Heart right ventricle (tissue), 16 donors: ENCODE measurements at places on chromosomes 5 and 9.

- no peak for DNase-seq
Measured at GRCh38 chr9:131554843-131555351, 9.6 kb downstream of the PRRT1B start.

- DNase-seq, result no peak
Measured at GRCh38 chr5:52554293-52554692, 233.4 kb upstream of the ITGA1 start.

DNA sequence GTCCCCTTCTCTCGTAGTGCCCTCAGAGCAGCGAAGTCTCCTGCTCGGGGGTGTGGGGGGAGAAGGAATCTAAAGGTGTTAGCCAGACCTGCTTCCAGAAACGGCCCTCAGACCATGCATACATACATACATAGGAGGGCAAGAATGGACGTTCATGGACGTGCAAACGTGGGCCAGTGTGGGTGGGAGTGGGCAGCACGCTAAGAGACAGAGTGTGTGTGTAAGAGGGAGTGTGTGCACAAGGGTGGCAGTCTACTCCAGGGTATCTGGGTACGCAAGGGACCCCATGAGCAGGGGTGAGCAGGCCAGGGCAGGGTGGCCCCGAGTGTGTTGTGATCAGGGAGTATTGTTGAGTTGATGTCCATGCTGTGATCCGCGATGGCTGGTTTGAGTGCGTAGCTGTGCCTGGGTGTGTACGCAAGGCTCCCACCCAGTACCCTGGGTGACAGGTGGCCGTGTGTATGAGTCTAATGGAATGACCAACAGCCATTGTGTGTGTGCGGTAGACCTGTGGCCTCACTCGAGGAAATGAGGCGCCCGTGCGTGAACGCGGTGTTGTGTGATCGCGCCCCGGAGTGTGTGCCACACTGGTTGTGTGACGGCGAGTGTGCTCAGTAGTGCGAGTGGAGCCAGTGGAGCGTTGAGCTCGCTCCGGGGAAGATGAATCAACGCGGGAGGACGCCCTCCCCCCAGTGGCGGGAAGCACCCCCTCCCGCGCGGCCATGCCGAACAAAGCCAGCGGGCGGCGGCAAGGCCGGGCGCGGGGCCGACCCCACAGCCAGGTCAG is 826 bp downstream of the GPRIN1 start:
- DNase-seq, result no peak

DNA sequence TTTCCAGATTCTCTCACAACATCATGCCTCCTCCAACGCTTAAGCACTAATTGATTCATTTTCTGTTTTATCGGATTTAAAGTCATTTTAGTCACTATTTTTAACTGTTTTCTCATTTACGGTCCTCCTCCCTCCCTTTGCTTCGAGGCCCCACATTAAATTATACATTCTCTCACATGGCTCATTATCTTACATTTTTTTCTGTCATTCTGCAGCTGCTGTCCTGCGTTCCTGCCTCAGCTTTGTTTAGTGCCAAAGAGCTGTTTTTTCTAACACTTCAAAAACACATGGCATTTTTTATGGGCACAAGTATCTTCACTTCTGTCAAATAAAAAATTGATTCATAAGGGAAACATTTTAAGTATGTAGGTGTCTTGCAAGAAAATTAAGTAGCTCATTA is 130.1 kb upstream of the FST start:
- no peak for DNase-seq

DNA sequence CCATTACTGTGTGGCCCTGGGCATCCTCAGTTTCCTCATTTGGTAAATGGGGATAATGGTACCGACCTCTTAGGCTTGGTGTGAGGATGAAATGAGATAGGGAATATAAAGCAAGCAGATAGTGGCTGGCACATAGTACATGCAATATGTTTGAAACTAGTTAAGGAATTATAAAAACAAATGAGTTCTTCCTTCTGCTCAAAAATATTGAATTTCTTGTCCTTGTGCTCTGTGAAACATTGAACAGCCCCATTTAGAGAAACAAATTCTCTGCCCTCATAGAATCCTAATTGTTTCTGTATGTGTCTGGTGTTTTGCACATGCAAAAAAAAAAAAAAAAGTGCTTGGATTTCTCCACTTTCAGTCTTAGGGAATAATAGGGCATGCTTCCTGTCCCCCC is 39.7 kb downstream of the PTCD2 start:
- DNase-seq, result no peak

DNA sequence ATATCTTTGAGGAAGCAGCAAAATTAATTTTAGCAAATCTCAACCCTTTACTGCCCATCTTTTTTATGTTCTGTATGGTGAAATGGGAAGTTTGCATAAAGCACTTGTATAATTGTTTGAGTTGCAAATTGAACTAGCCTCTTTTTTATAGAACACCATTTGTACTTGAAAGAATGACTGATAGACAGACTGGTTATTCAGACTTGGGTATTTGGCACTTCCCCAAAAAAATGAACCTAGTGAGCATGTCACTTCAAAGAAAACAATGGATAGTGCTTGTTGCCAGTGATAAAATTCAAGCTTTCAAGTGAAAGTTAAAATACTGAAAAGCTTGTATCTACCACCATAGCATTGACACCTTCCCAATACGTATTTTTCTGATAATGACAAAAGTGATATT is 115.8 kb downstream of the ERCC6L2 start:
- DNase-seq, result no peak

DNA sequence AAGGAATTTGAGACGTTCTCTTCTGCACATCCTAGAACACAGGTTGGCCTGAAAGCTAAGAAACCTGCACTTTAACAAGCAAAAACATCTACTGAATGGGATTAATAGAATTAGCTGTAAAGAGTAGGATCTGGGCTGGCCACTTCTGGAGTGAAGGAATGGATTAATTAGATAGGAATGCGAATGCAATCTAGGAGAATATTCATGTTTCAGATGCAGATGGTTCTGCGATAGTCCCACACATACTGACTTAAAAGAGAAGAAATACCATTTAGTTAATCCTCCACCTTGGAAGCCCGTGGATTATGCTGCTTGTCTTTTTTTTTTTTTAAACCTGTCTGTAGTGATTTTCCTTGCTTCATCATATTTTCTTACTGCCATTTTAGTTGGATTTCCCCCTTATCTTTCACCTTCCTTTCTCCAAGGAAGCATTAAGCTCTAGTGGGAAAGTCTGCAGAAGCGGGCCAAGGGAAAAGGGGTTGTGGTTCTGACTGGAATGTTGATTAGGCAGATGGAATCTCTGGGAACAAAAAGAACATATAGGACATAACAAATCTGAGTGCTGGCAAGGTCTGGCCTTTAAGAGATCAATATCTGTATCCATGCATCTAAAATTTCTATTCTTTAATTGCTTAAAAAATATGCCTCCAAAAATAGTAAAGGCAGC is 152.4 kb downstream of the ALDH1A1 start:
- no peak for DNase-seq

DNA sequence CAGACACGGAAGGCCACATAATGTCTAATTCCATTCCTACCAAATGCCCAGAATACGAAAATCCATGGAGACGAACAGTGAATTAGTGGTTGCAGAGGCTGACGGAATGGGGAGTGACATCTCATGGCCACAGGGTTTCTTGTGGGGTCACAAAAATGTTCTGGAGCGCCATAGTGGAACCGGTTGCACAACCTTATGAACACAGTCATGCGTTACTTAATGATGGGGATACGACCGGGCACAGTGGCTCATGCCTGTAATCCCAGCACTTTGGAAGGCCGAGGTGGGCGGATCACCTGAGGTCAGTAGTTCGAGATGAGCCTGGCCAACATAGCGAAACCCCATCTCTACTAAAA is 26.0 kb upstream of the TTLL11 start:
- DNase-seq, result no peak

- DNase-seq, result no peak
Measured at GRCh38 chr5:111735583-111736270, 21.3 kb downstream of the NREP start.

- DNase-seq, result peak; percentile 54
Measured at GRCh38 chr5:6455571-6456200, 7.0 kb downstream of the UBE2QL1 start.

DNA sequence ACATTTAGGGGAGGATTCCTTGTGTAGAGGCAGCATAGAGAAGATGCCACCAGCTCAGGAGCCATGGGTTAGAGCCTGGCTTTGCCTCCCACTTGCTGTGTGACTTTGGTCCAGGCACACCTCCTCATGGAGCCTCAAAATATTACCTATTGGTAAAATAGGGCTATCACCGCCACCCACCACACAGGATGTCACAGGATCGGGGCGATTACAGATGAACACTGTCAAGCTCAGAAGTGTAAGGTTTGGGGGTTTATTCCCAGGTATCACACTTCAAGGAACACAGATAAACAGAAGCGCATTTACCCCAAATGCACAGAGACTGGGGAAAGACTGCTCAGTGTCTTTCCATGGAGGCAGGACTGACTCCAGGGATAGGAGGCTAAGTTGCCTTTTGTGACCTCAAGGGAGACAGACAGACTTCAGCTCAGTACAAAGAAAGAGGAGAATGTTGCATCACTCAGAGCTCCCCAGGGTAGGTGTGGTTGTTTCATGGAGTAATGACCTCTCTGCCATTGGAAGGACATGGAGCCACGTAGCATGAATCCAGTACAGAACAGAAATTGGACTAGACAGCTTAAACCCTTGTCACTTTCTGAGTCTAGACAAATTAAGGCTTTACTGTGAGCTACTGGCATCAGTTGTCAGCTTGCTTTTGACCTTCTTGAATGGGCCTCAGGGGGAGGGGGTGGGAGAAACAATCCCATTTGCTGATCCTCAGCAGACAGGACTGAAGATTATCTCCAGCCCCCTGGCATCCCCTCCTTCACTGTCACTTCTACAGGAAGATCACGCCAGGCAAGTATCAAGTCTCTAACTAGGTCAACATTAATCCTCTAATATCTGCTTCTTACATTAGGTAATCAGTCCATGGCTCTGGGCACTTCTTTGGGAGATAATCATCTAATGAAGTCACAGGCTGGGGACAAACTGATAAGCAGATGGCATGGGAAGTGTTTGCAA is 6.5 kb downstream of the TRAF1 start:
- no peak for DNase-seq

GRCh38 chr9:110512817-110513216 is 66.7 kb downstream of the SVEP1 start:
- DNase-seq, result no peak

DNA sequence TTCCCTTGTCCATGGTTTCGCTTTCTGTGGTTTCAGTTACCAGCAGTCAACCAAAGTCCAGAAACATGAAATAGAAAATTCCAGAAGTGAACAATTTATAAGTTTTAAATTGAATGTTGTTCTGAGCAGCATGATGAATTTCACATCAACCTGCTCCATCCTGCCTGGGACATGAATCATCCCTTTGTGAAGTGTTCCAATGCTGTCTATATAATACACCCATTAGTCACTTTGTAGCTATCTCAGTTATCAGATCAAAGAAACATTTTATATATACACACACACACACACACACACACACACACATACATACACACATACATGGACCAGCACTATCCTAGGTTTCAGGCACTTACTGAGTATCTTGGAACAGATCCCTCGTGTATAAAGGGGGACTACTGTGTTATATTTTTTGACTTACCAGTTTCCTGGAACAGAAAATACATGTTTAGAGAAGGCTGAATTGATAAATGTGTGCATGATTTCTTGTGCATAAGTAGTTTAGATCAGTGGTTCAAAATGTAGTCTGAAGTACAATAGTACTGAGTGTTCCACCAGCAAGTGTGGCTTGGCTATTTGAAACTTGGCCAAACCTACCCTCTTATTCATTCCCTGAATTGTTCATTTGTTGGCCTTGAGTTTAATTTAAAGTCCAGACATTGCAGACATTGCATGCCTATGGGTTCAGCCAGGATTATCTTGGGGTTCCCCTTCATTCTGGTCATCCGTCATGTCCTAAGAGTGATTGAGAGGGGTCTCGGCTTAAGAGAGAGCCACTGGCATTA is 510.0 kb downstream of the GADD45G start:
- DNase-seq, result no peak

- DNase-seq, result no peak
Measured at GRCh38 chr5:27814983-27815382, 776.6 kb upstream of the CDH9 start.

GRCh38 chr9:111731928-111732327 is 62.8 kb downstream of the SHOC1 start:
- no peak for DNase-seq

- DNase-seq, result no peak
Measured at GRCh38 chr5:154866841-154867240, 8.4 kb downstream of the CNOT8 start.

GRCh38 chr9:123070198-123070597 is 36.7 kb downstream of the GPR21 start:
- DNase-seq, result no peak

- DNase-seq, result no peak
Measured at GRCh38 chr9:68706363-68707201, 1.5 kb downstream of the PIP5K1B start.

GRCh38 chr9:121326130-121326838 is 43.8 kb downstream of the STOM start:
- DNase-seq, result peak; percentile 86

DNA sequence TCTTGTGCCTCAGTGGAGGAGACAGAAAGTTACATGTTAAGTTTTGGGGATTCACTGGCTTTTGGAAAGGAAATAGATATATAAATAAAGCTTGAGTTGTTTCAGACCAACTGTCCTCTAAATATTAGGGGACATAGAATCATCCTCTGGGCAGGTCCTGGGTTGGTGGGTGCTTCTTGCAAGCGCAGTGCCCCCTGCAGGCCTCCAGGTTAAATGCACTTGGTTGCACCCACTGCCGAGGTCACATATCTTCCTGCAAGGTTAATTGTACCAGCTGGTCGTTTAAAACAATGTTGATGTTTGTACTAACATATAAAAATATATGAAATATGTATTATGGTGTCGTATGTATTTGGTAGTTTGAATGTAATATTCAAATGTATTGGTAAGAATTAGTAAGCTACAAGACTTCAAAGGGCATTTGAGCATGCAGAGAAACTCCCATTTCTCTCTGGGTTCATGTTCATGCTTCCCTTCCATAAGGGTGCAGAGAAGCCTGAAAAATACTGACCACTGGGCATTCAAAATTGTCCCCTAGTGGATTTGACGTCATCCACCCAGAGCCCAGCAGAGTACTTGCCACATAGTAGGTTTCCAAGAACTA is 87.0 kb downstream of the ZNF618 start:
- DNase-seq, result no peak

DNA sequence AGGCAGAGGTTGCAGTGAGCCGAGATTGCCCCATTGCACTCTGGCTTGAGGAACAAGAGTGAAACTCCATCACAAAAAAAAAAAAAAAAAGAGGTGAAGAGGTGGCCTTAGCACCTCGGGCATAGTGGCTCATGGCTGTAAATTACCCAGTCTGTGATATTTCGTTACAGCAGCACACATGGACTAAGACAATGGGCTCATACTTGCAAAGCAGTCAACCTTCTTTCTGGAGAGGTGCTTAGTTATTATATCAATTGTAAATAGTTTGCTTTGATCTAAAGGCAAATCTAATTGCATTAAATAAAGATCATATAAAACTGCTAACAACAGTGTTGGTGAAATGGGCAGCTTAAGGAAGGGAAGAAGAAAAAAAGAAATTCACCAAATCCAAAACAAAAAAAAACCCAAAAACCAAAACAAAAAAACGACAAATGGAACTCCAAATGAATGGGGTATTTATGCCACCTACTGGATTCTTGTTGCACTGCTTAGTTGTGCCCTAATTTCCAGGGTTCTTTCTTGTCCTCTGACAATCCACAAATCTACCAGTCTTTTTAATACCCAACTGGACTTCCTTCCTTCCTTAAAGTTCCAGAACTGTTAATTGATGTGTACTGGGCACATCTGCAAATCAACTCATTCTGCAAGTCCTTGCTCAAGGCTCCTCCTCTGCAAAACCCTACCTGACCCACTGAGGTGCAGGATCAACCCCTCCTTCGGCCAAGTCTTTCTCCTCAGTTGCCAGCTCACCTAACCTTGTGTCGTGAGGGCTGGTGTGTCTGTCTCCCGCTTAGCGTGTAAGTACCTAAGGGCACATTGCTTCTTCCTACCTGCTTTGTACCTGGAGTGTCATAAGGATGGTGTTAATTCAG is 35.0 kb upstream of the DMRT1 start:
- no peak for DNase-seq
